Fibroblast of lung (primary cell): ENCODE measurements at places on chromosomes 12 and 14. TPM values are rescaled to one million over a fixed set of nuclear protein-coding genes. Genes with fewer than 3 reads are reported as not detected.

The MCRS1 gene
- 37.5 and 52.2 TPM in 2 replicates for total RNA-seq

The SLC25A21 gene
- 0.26 and 0.50 TPM in 2 replicates for total RNA-seq

The ABCD2 gene
- total RNA-seq = under 0.01 and 0.33 TPM in 2 replicates

The SIX4 gene
- total RNA-seq = 9.2 and 18.3 TPM in 2 replicates

The DIABLO gene
- total RNA-seq = 60.6 and 70.6 TPM in 2 replicates

The GDF3 gene
- not detected in 2 replicates for total RNA-seq

The SLC38A4 gene
- total RNA-seq = 1.8 and 6.1 TPM in 2 replicates

The TMEM121 gene
- 5.1 and 8.0 TPM in 2 replicates for total RNA-seq

The C12orf60 gene
- total RNA-seq = 1.0 and 1.5 TPM in 2 replicates

The LRP1-AS gene
- total RNA-seq = not detected in 2 replicates

The DDN gene
- total RNA-seq = under 0.01 TPM in 2 replicates

The SERPINA5 gene
- not detected in 2 replicates for total RNA-seq

The NINJ2 gene
- 0.66 and 1.3 TPM in 2 replicates for total RNA-seq

The HOXC4 gene
- total RNA-seq = 0.17 and 0.26 TPM in 2 replicates

The ITGB7 gene
- total RNA-seq = 0.26 and 0.50 TPM in 2 replicates

The FSCB gene
- not detected in 2 replicates for total RNA-seq

The SRSF5 gene
- 125 and 141 TPM in 2 replicates for total RNA-seq

The RNASE7 gene
- not detected in 2 replicates for total RNA-seq

The SLC17A8 gene
- not detected in 2 replicates for total RNA-seq

The CLEC12A gene
- not detected in 2 replicates for total RNA-seq

The ARMH4 gene
- total RNA-seq = 3.6 and 6.3 TPM in 2 replicates

The SLC25A47 gene
- under 0.01 TPM in 1 of 2 replicates, not detected in the other for total RNA-seq

The POMT2 gene
- total RNA-seq = 8.5 and 9.6 TPM in 2 replicates

The TAS2R46 gene
- total RNA-seq = 1.5 and 2.0 TPM in 2 replicates

The GRIP1 gene
- total RNA-seq = 0.26 TPM in 1 of 2 replicates, not detected in the other

The LHX5 gene
- total RNA-seq = not detected in 2 replicates

The PTCSC3 gene
- total RNA-seq = not detected in 2 replicates

The IL23A gene
- total RNA-seq = 0.17 TPM in 1 of 2 replicates, not detected in the other

The RNU4-1 gene
- total RNA-seq = under 0.01 TPM in 2 replicates

The TMEM179 gene
- under 0.01 TPM in 1 of 2 replicates, not detected in the other for total RNA-seq

The RTL1 gene
- not detected in 2 replicates for total RNA-seq

The C14orf180 gene
- not detected in 2 replicates for total RNA-seq

The STYK1 gene
- under 0.01 TPM in 1 of 2 replicates, not detected in the other for total RNA-seq

The ETFBKMT gene
- total RNA-seq = 4.4 and 6.1 TPM in 2 replicates

The ALDH1L2 gene
- 35.7 and 59.1 TPM in 2 replicates for total RNA-seq

The GPX2 gene
- not detected in 2 replicates for total RNA-seq

The CHGA gene
- not detected in 2 replicates for total RNA-seq

The CLEC1B gene
- not detected in 2 replicates for total RNA-seq

The NUDT14 gene
- total RNA-seq = 13.9 and 14.2 TPM in 2 replicates
